H4 (cell line): ENCODE measurements at places on chromosomes 4 and X. TPM values are rescaled to one million over a fixed set of nuclear protein-coding genes. Genes with fewer than 3 reads are reported as not detected.

The ZFYVE28 gene
- total RNA-seq: 1.9 and 2.7 TPM in 2 replicates

The RAB9B gene
- total RNA-seq: 0.74 and 0.94 TPM in 2 replicates

The LPAR4 gene
- total RNA-seq: 0.08 TPM in 1 of 2 replicates, not detected in the other

The ETDB gene
- not detected in 2 replicates for total RNA-seq

The MSX1 gene
- 10.0 and 13.0 TPM in 2 replicates for total RNA-seq

The RBM46 gene
- total RNA-seq: not detected in 2 replicates

GRCh38 chr4:88178626-88179231 lies 20.3 kb upstream of the ABCG2 start:
- DNase-seq: no peak

- DNase-seq: no peak
Observed at GRCh38 chr4:6217716-6218381, 17.5 kb upstream of the JAKMIP1 start.

GRCh38 chrX:155876704-155877103 lies 4.4 kb upstream of the VAMP7 start:
- no peak for DNase-seq

DNA sequence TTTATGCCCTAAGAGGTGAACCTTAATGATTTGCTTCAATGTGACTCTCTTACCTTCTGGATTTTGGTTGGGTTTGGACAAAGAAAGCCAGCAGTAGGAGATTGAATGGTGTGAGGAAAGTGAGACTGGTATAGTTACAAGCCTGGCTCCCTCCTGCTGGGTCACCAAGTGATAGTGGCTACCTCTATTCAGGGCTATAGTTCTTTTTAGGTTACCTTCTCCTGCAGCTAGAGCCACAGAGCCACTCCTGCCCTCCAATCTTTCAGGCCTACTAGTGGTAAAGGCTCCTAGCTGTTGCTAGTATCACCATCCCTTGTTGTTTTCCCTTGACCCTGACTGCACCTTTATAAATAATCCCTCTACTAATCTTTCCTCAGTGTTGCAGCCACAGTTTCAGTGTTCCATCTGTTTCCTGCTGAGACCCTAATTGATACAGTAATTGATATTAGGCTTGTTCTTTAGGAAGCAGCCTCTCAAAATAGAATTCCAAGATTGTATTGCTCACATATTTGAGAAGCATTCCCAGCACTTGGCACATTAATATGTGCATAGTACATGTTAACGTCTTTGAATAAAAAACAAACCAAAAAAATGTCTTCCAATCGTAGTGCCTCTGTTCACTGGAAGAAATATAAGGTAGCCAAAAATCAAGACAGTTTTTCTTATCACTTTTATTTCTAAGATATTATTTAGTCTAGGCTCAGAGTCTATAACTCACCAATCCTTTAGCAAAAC lies 82.3 kb downstream of the SRPX start:
- DNase-seq: no peak

DNA sequence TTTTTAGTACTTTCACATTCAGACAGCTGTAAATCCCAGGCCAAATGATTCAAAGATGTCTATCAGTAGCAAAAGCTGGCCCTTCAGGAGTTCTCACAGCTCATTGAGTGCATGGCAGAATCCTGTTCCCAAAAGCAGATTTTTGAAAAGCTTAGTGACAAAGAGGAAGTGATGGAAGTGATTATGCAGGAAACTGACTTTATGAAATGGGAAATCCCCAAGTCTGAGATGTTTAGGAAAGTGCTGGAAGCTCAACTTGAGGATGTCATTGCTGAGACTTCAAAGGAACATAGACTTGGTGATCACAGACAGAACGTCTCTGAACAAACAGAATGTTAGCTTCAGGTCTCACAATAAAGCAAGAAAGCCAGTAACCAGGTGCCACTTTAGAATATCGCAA lies 51.0 kb upstream of the CFAP47 start:
- DNase-seq: no peak

- no peak for DNase-seq
Observed at GRCh38 chr4:5660185-5660584, 48.2 kb downstream of the EVC2 start.

DNA sequence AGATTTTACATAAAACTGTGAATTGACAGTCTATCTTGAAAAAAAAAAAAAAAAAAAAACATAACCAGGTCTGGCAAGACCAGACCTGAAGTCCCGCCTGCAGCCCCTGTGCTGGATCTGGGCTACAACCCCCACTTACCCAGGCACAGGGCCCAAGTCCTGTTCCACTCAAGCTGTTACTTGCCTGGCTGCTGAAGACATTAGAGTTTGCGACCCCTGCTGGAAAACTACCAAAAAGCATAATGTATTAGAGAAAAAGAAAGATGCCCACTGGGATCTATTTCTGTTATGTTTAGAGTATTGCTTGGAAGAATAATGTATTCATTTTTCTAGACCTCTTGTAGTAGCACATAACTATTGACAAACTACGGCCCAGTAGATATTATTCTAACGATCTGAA lies 4.7 kb downstream of the HS3ST1 start:
- peak; percentile 53 for DNase-seq

DNA sequence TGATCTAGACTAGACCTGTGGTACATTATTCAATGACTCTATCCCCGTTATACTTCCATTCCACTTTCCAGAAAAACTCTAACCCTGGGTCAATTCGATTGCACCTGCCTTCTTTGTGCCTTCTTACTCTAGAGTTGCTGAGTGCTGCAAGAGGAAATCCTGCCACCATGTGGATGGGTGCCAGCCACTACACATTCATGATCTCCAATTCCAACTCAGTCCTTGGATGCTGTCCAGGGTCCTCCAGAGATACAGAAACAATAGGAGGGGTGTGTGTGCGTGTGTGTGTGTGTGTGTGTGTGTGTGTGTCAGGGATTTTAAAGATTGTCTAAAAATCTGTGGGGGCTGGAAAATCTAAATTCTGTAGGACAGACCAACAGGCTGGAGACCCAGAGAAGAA lies 42.9 kb upstream of the INTS6L start:
- DNase-seq: peak; percentile 70

- no peak for DNase-seq
Observed at GRCh38 chrX:68249903-68250302, 183.4 kb downstream of the OPHN1 start.

DNA sequence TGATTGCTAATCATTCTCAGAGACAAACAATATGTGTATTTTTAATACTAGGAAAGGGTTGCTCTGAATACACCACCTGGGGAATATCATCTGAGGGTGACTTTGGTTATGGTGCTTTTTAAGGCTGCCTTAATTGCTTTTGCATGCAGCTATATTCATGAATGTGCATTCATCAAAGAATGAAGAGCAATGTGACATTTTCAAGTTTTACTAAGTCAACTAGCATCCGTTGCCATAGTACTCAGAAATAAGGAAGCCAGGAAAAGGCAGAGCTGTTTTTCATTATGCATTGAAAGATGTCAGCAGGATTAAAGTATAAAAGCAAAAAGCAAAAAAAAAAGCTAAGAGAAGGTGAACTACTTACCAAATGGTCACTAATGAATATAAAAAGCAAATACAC lies 67.4 kb upstream of the PCDH18 start:
- no peak for DNase-seq

DNA sequence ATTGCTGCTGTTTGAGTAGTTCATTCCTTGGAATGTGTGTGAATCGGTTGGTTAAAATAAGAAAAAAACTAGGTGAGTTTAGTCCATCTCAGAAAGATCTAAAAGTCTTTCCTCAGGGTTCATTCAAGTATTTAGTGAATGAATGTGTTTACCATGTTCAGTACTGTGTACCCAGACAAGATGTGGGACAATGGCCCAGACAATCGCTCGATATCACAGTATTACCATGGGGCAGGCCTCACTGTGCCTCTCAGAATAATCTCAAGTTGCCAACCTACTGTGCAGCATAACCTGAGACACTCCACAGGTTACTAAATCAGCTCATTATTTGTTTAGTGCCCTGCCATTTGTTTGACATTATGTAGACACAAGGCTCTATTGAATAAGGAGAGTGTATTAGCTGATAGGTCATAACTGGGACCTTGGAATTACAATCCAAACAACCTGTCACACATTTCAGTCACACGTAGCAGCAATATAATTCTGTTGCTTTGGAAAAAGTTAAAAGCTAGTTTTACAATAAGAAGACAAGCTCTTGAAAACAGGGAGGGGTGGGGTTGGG lies 24.9 kb upstream of the AMOT start:
- no peak for DNase-seq

DNA sequence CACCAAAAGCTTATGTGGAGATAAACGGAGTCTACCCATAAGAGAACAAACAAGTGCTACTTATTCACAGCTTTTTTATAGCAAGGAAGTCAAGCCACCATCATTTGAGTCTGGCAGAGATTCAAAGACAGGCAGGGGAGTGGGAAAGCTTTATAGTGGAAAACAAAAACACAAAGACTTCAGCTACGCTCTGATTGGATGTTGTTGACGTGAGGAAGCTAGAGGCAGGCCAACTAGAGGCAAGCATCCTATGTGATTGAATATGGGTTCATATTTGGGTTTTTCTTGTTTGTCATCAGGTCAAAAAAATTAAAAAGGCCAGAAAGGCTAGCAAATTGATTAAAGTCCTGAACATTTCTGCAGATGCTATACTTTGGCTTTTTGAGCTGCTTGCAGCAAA lies 719 bp upstream of the TCEAL4 start:
- no peak for DNase-seq

DNA sequence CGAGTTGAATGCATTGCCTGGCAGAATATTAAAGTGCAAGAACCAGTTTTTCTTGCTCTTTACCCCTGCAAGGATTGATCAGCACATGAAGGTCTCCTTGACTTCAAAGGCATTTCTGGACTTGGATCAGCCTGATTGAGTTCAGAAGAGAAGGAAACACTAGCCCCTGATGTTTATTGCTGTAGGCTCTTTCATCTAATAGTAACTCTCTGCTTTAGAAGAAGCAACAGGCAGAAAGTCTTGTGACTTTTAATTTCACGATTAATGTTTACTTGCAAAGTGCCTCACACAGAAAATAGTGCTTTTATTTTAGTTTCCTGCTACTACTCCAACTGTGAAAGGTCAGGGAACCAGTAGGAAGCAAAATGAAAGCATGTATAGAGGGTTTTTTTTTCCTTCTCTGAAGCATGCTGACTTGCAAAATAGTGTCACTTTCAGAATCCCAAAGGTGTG lies 69.1 kb downstream of the PCDH7 start:
- no peak for DNase-seq

DNA sequence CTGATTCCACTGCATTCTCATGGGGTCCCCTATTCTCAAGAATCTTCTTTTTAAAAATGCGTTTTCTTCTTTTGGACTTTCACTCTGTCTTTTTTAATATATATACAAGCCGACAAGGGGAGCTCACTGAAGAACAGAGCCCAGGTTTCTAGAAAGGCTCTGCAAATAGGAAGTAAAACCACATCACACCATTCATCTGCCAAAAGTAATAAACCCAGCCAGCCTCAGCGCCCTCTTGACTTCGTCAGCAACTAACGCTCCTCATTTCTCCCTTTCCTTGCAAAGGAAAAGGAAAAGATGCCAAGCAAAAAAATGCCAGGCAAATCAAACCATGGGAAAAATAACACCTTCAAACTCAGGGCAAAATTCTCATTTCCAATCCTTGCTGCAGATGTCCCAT lies 136.4 kb downstream of the HHIP start:
- no peak for DNase-seq

- no peak for DNase-seq
Observed at GRCh38 chrX:35682476-35682875, 115.7 kb upstream of the MAGEB16 start.

DNA sequence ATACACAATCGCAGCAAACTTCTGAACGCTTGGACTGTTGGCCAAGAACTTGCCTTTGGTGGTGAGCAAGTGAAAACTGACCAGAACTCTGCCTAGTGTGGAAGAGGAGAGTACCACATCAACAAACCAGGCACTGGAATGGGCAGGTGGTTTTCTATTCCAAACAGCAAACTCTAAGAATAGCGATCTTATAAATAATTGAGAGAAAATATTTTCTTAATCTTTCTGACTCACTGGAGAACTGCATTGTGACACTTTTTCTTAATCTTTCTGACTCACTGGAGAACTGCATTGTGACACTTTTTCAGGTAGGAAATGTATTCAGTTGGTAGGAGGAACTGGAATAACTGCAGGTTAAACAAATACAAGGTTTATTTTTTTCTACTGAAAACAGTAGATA lies 57.0 kb upstream of the SORBS2 start:
- DNase-seq: no peak

DNA sequence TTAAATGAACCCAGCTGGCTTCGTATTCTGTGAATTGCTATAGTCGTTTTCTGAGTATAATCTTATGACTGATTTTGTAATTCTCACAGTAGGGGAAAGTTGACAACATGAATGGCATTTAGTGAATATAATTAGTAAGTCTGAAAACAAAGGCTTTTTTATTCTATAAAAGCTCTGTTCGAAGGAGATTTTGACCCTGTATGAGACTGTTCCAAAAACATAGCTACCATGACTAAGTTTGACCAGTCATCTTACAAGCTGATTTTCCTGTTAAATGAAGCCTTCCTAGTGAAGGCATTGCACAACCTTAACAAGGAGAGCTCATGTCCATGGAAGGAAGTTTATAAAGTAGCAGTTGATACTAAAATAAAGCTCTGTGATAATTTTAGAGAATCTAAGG lies 242.3 kb downstream of the RPA4 start:
- no peak for DNase-seq

GRCh38 chr4:118076958-118077766 lies 42.9 kb downstream of the NDST3 start:
- DNase-seq: peak; percentile 44

GRCh38 chr4:24130637-24131036 lies 240.8 kb upstream of the PPARGC1A start:
- no peak for DNase-seq

DNA sequence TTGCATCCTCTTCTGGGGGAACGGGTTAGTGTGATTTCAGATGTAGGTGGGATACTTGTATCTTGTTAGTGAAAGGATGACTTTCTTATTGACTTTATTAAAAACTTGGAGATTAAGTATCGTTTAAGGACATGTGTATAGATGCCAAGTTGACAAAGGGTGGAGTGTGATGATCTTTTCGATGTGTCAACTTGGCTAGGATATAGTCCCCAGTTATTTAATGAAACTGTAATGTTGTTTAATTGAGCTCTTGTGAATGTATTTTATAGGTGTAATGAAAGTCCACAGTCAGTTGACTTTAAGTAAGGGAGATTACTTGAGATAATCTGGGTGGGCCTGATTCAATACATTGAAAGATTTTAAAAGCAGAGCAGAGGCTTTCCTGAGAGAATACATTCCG lies 127.0 kb downstream of the AASDH start:
- no peak for DNase-seq

GRCh38 chrX:40651620-40652223 lies 4.4 kb upstream of the CXorf38 start:
- DNase-seq: peak; percentile 39

DNA sequence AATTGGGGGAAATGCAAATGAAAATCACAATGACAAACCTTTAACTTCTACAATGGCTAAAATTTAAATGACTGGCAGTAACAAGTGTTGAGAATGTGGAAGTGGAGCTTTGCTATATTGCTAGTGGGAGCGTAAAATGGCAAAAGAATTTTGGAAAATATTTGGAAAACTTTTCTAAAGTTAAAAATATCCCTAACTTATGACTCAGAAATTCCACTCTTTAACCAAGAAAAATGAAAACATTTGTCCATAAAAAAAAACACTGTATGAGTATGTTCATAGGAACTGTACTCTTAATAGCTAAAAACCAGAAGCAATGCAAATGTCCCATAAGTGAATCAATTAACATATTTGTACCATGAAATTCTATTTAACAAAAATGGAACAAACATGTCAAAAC lies 3.6 kb downstream of the TBCK start:
- no peak for DNase-seq
